ENCODE measurements at places on chromosomes 2 and 18. TPM values are rescaled to one million over a fixed set of nuclear protein-coding genes. Genes with fewer than 3 reads are reported as not detected.

- no peak for DNase-seq
Observed at GRCh38 chr2:88054782-88055370, 707 bp downstream of the KRCC1 start.

The APLF gene
- 6.4 TPM for total RNA-seq

DNA sequence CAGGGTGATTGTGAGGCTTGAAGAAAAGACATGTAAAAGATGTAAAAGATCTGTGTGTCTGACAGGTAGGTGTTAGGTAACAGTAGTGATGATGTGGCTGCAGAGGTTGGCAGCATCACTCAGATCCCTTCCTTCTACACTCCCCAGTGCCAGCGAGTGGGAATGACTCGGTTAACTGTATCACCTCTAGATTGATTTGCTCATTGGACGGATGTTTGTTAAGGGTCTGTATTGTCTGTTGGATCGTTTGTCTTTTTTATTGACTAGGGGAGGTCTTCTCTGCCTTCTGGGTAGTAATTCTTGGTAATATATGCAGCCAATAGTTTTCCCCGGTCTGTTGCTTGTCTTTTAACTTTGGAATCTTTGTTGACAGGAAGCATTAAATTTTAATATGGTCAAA lies 44.8 kb upstream of the CNGA3 start:
- no peak for DNase-seq

DNA sequence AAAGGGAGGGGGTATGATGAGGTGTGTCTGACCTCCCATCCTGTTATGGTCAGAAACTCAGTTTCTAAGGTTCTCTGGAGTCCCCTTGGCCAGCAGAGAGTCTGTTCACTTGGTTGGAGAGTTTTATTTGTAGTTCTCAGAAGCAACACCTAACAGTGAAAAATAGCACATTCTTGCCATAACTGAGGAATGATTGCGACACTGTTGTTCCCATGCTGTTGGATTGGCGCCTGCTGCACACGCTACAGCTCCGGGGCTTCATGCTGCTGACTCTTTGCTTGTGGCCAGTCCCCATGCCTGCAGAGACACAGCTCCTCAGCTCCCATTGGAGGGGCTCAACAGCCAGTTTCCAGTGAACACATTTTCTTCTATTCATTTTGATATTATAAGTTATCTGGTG lies 42.1 kb downstream of the TPGS2 start:
- no peak for DNase-seq

GRCh38 chr2:232873909-232874641 lies 4.0 kb downstream of the SNORC start:
- DNase-seq: no peak

GRCh38 chr2:240993446-240994170 lies 4.8 kb upstream of the SNED1 start:
- no peak for DNase-seq

The NEB gene
- 0.40 TPM for total RNA-seq

DNA sequence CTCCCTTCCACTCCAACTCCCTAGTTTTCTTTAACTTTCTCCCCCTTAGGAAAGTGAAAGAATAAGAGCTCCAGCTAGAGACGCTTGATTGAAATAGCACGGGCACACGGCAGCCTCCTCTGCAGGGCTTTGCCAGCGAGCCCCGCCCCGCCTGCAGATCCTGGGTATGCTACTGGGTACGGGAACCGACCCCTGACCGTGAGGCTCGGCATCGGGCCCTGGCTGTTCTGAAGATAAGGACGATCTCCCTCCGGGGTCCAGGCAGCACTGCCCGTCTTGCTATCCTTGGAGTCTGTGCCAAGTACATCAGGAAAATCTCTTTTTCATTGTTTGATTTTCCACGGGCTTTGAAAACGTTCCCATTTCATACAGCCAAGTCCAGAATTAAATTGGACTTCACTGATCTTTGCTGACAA lies 284.5 kb downstream of the MTX2 start:
- DNase-seq: no peak

GRCh38 chr18:66439670-66440069 lies 164.2 kb downstream of the CDH19 start:
- no peak for DNase-seq

DNA sequence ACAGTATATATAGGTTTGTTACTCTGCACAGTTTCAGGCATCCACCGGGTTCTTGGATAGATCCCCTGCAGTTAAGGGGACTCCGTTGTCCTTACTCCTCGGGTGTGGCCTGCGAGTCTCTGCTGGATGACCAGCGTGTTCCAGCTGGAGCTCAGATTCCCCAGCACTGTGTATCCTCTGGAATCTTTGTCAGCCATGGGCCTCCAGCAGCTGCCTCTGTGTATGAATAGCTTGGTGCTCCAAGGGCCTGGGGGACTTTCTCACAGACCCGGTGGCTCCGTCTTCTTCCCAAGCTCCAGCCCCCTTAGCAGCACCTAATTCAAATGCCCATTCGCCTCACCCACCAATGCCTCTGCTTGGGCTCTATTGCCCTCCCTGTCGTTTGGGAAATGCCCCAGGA lies 6.3 kb downstream of the ANO7 start:
- no peak for DNase-seq

The IL18RAP gene
- total RNA-seq: not detected

The PID1 gene
- not detected for total RNA-seq

The SCN9A gene
- total RNA-seq: 6.8 TPM

GRCh38 chr18:13442451-13442850 lies 223.9 kb downstream of the LDLRAD4 start:
- DNase-seq: no peak

The CTNNA2 gene
- not detected for total RNA-seq

- no peak for DNase-seq
Observed at GRCh38 chr2:42495234-42495581, 1.4 kb upstream of the KCNG3 start.

Data from osteocyte (in vitro differentiated cells).